ENCODE measurements at places on chromosomes 6 and 20. TPM values are rescaled to one million over a fixed set of nuclear protein-coding genes. Genes with fewer than 3 reads are reported as not detected.

PPP2R5D gene
- 35.8 TPM for total RNA-seq

TNFAIP3 gene
- total RNA-seq: 12.8 TPM

HMGN3 gene
- 50.0 TPM for total RNA-seq

HNF4A gene
- total RNA-seq: not detected

CYP39A1 gene
- 0.09 TPM for total RNA-seq

CDH4 gene
- total RNA-seq: 3.4 TPM

SSTR4 gene
- total RNA-seq: not detected

SOBP gene
- total RNA-seq: 2.2 TPM

LPA gene
- not detected for total RNA-seq

RIMS4 gene
- not detected for total RNA-seq

DNAH8 gene
- under 0.01 TPM for total RNA-seq

DACT2 gene
- total RNA-seq: not detected

CLIC1 gene
- 927 TPM for total RNA-seq

PGC gene
- not detected for total RNA-seq

HLA-DQB1 gene
- total RNA-seq: not detected

OOEP gene
- total RNA-seq: not detected

LY6G6D gene
- total RNA-seq: not detected

ZSCAN16 gene
- total RNA-seq: 12.1 TPM

CCN6 gene
- not detected for total RNA-seq

LY6G5C gene
- 1.1 TPM for total RNA-seq

RAB44 gene
- under 0.01 TPM for total RNA-seq

SUMO4 gene
- total RNA-seq: 1.1 TPM

DCDC2 gene
- not detected for total RNA-seq

PNRC1 gene
- 43.6 TPM for total RNA-seq

SLC17A1 gene
- total RNA-seq: not detected

DHX35 gene
- 8.9 TPM for total RNA-seq

GSTA1 gene
- total RNA-seq: not detected

CAP2 gene
- total RNA-seq: 5.0 TPM

ARG1 gene
- not detected for total RNA-seq

PPP1R11 gene
- total RNA-seq: 10.6 TPM

SLC13A3 gene
- 0.09 TPM for total RNA-seq

PPP1R16B gene
- total RNA-seq: 135 TPM

TCF15 gene
- 0.90 TPM for total RNA-seq

ADGRG6 gene
- 5.3 TPM for total RNA-seq

SLC2A4RG gene
- 12.4 TPM for total RNA-seq

CRIP3 gene
- not detected for total RNA-seq

AIF1 gene
- total RNA-seq: not detected

PKIB gene
- total RNA-seq: not detected

LAMA2 gene
- total RNA-seq: 25.0 TPM

POLR1H gene
- 42.6 TPM for total RNA-seq

ZBTB9 gene
- 5.9 TPM for total RNA-seq

OR12D3 gene
- total RNA-seq: not detected

SNAI1 gene
- 2.9 TPM for total RNA-seq

SLCO4A1 gene
- 3.8 TPM for total RNA-seq

SGK2 gene
- total RNA-seq: 0.09 TPM

CST2 gene
- not detected for total RNA-seq

IMPG1 gene
- total RNA-seq: not detected

VNN1 gene
- under 0.01 TPM for total RNA-seq

Data from endothelial cell of coronary artery (primary cell).